ENCODE measurements at places on chromosomes 13 and 19. TPM values are rescaled to one million over a fixed set of nuclear protein-coding genes. Genes with fewer than 3 reads are reported as not detected.

DNA sequence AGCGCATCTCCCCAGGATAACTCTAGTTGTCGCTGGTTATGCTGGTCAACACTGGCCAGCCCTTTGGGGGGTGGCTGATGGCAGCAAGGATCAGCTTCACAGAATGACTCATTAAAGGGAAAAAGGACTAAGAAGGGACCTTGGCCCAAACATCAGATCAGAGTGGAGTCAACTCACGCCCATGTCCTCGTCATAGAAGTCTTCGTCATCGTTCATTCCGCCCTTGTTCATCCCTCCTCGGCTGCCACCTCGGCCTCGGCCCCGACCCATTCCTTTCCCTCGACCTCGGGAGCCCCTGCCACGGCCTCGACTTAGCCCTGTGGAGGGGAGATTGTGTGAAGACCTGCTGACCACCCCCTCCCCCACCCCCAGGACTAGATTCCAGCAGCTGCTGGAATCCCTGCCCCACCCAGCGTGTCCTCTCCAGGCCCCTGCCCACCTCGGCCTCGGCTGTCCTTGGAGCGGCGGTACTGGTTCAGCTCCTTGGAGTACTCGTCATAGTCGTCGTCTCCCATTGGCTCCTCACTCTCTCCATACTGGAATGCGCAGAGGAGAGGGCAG is 28.6 kb downstream of the ZC3H4 start:
- DNase-seq, result no peak

DNA sequence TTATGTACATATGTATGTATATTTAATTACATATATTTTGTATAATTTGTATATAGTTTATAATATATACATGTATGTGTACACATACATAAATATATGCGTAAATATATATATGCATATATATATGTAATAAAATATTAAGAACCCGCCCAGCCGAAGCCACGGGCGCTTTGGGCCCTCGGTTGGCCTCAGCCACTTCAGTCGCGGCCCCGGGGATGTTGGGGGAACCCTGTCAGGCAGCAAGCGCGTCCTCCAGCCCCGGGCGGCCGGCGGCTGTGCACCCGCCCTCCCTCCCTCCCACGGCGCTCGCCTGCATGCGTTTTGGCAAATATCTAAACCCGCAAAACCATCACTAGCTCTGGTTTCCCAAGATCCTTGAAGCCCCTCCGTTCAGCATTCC is 7.9 kb upstream of the ZNF606 start:
- no peak for DNase-seq

PSG2 gene
- polyA plus RNA-seq, result not detected

- no peak for DNase-seq
Observed at GRCh38 chr13:30607908-30608307, 9.8 kb upstream of the USPL1 start.

HIF3A gene
- 20.4 TPM for polyA plus RNA-seq

DNA sequence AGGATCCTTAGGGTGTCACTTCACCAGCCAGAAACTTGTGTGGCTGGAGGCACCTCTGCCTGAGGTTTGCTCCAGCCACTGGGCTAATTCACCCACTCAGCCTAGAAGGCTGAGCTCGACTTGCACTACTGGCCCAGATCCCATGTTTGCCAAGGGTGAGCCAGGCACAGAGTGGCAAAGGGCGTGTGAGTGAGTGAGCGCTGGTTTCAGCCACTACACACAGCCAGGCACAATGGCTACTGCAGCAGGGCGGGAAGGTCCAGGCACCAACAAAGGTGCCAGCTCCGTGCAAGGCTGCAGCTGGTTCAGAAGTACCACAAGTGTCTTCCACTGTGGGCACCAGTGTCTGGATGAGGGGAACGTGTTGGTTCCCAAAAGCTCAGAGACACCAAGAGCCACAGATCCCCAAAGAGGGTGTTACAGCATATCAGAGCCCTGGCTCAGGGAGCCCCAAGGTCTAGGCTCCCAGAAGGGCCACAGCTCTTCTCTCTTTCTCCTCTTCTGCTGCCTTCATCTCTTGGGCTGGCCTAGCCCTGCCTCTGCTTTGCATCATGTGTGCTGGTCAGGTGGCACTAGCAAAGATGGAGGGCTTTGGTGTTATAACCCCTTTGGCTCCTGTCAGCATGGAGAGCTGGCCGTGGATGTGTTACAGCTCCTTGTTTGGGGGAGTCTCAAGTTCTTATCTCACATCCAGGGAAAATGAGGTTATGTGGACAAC is 736.3 kb upstream of the KLHL1 start:
- DNase-seq, result no peak

ZNF699 gene
- 2.6 TPM for polyA plus RNA-seq

DNA sequence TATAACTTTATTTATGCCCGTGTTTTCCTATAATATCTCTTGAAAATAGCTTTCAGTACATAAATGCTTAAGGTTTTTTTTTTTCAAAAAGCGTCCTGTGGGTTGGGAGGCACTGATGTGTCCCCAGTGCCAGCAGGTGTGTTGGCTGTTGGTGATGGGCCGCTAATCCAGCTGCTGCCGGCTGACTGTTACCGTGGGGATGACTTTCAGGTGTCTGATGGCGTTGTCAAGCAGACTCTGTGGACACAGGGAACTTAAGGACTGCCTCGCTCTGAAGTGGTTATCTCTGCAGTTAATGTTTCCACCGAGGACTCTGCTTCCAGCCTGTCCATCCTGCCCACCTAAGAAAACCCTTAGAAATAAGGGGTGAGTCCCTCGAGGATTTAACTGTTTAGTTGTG is 94.5 kb downstream of the ANKRD10 start:
- DNase-seq, result no peak

CPAMD8 gene
- polyA plus RNA-seq, result 4.6 TPM

CGB8 gene
- not detected for polyA plus RNA-seq

GRCh38 chr19:7691497-7691896 is 10.4 kb downstream of the FCER2 start:
- no peak for DNase-seq

ADGRE3 gene
- not detected for polyA plus RNA-seq

DNA sequence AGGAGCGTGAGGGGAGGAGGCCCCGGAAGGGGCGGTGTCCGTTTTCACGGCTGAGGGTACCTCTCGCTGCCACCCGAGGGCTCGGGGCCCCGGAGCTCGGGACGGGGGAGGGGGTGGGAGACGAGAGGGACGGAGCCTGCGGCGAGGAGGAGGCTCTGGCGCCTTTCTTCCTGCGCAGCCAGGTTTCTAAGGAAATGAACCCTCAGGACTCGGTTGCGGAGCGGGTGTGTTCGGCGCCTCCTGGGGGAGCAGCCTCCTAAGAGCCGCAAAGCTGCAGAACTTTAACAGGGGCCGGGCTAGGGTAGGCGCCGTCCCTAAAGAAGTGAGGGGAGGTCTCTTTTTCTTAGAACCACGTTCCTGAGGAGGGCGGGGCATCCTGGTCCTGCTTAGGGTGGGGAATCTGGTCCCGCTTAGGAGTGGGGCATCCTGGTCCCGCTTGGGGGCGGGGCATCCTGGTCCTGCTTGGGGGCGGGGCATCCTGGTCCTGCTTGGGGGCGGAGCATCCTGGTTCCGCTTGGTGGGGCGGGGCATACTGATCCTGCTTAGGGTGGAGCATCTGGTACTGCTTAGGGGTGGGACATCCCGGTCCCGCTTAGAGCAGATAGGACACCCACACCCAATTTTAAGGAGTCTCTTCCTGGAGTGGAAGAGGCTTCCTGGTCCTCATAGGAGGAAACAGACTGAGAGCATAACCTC is 6.2 kb downstream of the SYT5 start:
- DNase-seq, result peak; percentile 93

- DNase-seq, result no peak
Observed at GRCh38 chr19:16070366-16070990, 5.8 kb upstream of the TPM4 start.

DNA sequence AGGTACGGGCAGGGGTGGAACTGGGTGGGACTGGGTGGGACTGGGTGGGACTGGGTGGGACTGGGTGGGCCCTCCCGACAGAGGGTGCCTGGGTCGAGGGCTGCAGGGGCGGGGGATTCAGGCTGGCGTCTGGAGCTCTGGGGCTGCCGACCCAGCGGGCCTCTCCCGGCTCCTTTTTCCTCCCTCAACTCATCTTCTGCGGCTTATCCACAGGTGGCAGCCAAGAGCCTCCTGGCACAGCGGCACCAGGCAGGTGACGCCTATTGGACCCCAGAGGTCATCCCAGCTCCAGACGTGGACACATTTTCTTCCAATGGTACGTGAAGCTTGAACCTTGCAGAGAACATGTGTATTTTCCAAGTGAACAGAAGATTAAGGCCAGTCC is 533 bp downstream of the ZNF544 start:
- peak; percentile 71 for DNase-seq

- DNase-seq, result no peak
Observed at GRCh38 chr19:3737487-3738205, 23.8 kb downstream of the APBA3 start.

GRCh38 chr19:30344446-30345425 is 27.4 kb upstream of the ZNF536 start:
- no peak for DNase-seq

N4BP2L1 gene
- 1.8 TPM for polyA plus RNA-seq

GRCh38 chr19:5394551-5395505 is 54.2 kb upstream of the PTPRS start:
- DNase-seq, result peak; percentile 74

- DNase-seq, result no peak
Observed at GRCh38 chr13:42617221-42617620, 43.3 kb downstream of the TNFSF11 start.

GRCh38 chr13:43464578-43465264 is 322.1 kb downstream of the ENOX1 start:
- DNase-seq, result no peak

DNA sequence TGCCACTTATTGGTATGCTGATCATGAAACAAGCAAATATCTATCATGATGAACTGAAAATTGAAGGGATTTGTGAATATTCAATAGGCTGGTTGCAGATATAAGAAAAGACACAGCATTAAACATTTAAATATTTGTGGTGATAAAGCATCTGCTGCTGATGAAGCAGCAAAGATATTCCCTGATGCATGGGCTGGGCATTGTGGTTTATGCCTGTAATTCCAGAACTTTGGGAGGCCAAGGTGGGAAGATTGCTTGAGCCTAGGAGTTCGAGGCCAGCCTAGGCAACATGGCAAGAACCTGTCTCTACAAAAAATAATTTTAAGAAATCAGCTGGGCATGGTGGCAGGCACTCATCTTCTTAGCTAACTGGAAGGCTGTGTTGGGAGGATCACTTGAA is 54.5 kb downstream of the GPR180 start:
- DNase-seq, result no peak
